ENCODE measurements at places on chromosomes 2 and 18. TPM values are rescaled to one million over a fixed set of nuclear protein-coding genes. Genes with fewer than 3 reads are reported as not detected.

DNA sequence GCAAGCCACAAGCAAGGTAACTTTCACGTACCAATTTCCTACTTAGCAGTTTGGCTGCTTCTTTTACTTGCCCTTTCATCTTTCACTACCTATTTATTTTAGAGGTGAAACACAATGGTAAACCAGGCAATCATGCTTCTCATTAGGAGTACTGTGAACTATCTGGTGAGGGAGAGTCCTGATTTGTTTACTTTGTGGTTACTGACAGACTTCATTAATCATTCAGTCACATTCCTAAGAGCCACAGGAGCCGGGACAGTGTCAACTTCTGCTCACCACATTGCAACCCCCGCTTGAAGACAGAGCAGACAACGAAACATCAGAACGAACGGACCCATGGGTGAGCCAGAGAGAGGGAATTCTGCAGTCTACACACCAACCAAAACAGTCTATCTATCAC lies 28.8 kb downstream of the TUBB6 start:
- DNase-seq = no peak
- no peak overlapping the region for H3K27ac ChIP-seq
- H3K4me1 ChIP-seq = no peaks in the 10 kb centered on the region
- H3K36me3 ChIP-seq = peaks cover 3% of the 10 kb centered on the region
- no peaks in the 10 kb centered on the region for H3K27me3 ChIP-seq

GRCh38 chr2:120733238-120733932 lies 2.3 kb upstream of the GLI2 start:
- no peak overlapping the region for H3K4me3 ChIP-seq
- no peak overlapping the region for H3K27ac ChIP-seq
- H3K4me1 ChIP-seq = peaks cover 9% of the 10 kb centered on the region
- no peak for DNase-seq
- peaks cover 45% of the 10 kb centered on the region for H3K27me3 ChIP-seq

DNA sequence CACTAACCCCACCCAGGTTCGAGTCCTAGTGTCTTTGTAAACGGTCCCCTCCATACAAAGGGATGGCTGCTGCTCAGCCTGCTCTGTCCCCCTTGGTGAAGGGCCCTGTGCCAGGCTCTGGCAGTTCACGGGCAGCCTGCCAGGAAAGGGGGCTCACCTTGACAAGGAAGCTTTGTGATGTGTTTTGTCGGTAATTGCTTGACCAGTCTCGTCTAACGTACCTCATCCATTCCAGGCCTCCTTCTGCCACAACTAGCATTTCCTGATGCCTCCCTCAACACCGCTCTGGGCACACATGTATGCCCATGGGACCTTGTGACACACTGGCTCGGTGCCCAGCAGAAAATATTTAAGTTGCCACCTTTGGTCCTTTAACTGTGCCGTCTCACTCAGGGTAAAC lies 171.9 kb downstream of the KLHL29 start:
- no peaks in the 10 kb centered on the region for H3K27me3 ChIP-seq
- DNase-seq = no peak
- no peaks in the 10 kb centered on the region for H3K36me3 ChIP-seq
- H3K27ac ChIP-seq = no peak overlapping the region

GRCh38 chr2:65316072-65316471 lies 88.4 kb downstream of the ACTR2 start:
- peaks cover 36% of the 10 kb centered on the region for H3K4me1 ChIP-seq
- no peak overlapping the region for H3K27ac ChIP-seq
- H3K27me3 ChIP-seq = no peaks in the 10 kb centered on the region
- DNase-seq = no peak

GRCh38 chr18:13446610-13447461 lies 228.3 kb downstream of the LDLRAD4 start:
- H3K4me3 ChIP-seq = no peak overlapping the region
- H3K27ac ChIP-seq = no peak overlapping the region
- H3K36me3 ChIP-seq = no peaks in the 10 kb centered on the region
- peak; percentile 76 for DNase-seq
- H3K27me3 ChIP-seq = no peaks in the 10 kb centered on the region

GRCh38 chr2:6470518-6470917 lies 395.2 kb downstream of the CMPK2 start:
- no peak overlapping the region for H3K27ac ChIP-seq
- DNase-seq = no peak
- no peaks in the 10 kb centered on the region for H3K27me3 ChIP-seq
- H3K36me3 ChIP-seq = no peaks in the 10 kb centered on the region
- no peaks in the 10 kb centered on the region for H3K4me1 ChIP-seq
- no peak overlapping the region for H3K4me3 ChIP-seq

DNA sequence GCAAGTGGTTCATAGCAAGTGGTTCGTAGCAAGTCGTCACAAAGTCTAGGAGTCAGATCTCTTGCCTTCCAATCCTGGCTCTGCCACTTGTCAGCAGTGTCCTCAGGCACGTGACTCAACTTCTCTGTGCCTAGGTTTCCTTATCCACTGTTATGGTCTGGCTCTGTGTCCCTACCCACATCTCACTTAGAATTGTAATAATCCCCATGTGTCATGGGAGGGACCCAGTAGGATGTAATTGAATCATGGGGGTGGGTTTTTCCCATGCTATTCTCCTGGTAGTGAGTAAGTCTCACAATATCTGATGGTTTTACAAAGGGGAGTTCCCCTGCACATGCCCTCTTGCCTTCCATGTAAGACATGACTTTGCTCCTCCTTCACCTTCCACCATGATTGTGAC lies 51.8 kb upstream of the AP1S3 start:
- H3K4me3 ChIP-seq = no peak overlapping the region
- H3K36me3 ChIP-seq = peaks cover 10% of the 10 kb centered on the region
- peaks cover 21% of the 10 kb centered on the region for H3K4me1 ChIP-seq
- H3K27ac ChIP-seq = no peak overlapping the region

DNA sequence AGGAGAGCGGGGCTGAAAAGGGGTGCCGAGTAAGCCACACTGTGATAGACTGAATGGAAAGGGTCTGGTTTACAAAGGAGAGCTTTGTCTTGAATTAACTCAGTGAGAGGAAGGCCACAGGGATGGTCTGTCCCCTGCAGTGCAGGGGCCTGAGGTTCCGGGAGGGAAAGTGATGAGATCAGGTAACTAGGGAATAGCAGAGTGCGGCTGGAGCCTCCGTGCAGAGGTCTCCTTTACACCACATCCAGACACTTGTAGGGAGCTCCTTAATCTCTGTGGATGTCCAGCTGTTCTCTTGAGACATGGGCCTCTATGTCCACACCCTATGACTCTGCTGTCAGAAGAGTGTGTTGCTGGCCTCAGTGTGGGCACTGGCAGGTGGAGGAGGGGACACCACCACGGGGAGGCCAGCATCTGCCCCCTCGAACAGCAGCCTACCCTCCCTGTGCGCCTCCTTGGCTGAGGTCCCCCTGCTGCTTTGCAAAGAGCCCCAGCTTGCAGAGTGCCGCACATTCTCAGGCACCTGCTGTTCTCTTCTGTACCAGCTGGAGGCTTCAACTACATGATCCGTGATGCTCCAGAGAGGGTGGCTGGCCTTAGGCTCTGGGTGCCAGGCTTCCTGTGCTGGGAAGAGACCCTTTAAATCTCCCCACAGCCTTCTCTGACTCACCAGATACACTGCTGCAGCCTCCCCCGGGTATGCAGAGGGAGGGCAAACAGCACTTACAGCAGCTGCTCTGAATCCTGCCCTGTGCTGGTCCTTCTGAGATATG lies 25.9 kb downstream of the ENOSF1 start:
- peaks cover 19% of the 10 kb centered on the region for H3K4me1 ChIP-seq
- DNase-seq = no peak
- H3K27me3 ChIP-seq = no peaks in the 10 kb centered on the region
- peaks cover 27% of the 10 kb centered on the region for H3K36me3 ChIP-seq

DNA sequence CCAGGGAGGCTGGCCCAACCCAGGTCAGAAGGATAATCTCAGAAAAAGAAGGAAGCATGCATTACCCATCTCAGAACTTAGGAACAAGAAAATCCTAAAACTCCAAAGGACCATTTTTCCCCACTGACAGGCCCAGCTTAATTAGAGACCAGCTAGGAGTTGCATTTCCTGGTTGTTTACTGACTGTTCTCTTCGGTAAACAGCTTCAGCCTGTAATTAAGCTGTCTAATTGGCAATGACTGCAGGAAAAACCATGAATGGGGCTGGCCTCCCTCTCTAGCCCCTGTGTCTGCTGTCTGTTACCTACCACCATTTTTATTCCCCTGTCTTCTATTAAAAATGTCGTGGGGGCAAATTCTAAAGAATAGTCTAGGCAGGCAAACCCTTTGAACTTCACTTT lies 146.5 kb downstream of the AGAP1 start:
- H3K4me3 ChIP-seq = no peak overlapping the region
- no peaks in the 10 kb centered on the region for H3K36me3 ChIP-seq
- no peak overlapping the region for H3K27ac ChIP-seq
- H3K4me1 ChIP-seq = no peaks in the 10 kb centered on the region
- DNase-seq = no peak
- H3K27me3 ChIP-seq = peaks cover 44% of the 10 kb centered on the region

- no peak overlapping the region for H3K27ac ChIP-seq
- peaks cover 2% of the 10 kb centered on the region for H3K36me3 ChIP-seq
- H3K4me1 ChIP-seq = no peaks in the 10 kb centered on the region
- no peaks in the 10 kb centered on the region for H3K27me3 ChIP-seq
These were observed 18.2 kb downstream of the RPL37A start for GRCh38 chr2:216516730-216517350.

Gene PRKAG3
- not detected for total RNA-seq

Gene ZDBF2
- 15.2 TPM for total RNA-seq

Gene DNAH7
- 0.02 TPM for total RNA-seq

Gene CWC22
- total RNA-seq = 33.4 TPM

Gene SLC4A5
- 4.4 TPM for total RNA-seq
